ENCODE measurements at places on chromosomes 7 and 10.

DNA sequence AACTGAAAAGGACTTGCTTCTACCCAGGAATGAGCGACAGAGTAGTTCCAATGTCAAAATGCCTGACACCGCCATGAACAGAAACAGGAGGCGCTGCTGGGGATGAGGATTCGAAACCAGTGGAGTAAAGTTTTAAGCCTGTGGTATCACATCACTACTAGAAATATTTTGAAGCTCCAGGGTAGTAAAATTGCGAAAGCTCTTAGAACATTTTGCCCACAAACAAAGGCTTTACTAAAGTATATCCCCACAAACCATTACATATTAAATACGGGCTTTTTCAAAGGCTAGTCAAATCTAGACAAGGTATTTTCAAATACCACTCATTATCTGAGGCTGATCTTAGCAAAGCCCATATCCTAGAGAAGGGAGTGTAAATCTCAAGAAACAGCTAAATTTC lies 2.4 kb downstream of the PRDX3 start:
- no peak for DNase-seq

GRCh38 chr10:132477398-132478340 lies 59.9 kb upstream of the INPP5A start:
- no peak for DNase-seq

DNA sequence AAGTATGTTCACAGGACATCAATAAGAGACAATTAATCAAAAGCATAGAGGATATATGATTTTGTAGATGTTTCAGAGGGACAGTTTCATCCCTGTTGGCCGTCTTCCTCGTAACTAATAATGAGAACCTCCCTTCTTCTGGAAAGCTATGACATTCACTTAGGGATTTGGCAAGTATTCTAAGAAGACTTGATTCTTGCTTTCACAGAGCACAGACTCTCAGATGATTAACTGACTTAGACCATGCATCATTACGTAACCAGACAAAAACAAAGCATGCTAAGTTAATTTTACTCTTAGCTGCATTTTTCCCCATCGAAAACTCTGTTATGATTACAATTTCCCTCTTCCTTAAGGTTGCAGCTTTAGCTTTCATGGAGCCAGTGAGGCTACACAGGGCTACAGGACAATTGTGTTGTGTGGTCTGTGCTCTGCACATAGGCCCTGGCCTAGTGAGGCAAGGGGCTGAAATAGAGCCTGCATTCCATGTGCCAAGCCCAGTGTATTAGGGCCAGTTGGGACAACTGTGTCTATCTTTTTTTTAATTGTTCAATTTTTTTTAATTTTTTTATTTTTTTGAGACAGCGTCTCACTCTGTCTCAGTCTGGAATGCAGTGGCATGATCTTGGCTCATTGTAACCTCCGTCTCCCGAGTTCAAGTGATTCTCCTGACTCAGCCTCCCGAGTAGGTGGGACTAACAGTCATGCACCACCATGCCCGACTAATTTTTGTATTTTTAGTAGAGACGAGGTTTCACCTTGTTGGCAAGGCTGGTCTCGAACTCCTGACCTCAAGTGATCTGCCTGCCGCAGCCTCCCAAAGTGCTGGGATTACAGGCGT lies 105.3 kb downstream of the PLXDC2 start:
- no peak for DNase-seq

- DNase-seq: no peak
These were observed 25.5 kb downstream of the GHRHR start for GRCh38 chr7:30989008-30989823.

- no peak for DNase-seq
These were observed 1.5 kb downstream of the IL15RA start for GRCh38 chr10:5975641-5976473.

DNA sequence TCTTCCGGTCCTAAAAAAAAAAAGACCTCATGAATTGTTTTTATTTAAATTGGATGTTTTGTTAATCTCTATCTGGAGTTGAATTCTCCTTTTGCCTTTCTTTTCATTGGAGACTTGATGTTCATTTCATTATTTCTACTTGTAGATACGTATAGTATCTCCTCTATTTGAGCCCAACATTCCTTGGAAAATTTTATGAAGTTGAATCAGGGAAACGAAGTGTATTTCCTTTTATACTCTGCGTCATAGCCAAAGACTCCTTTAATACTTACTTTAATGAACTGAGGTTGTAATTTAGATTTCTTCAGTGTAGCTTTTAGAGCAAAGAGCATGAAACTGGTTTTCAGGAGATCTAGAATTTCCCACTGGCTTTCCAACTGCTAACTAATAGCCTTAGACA lies 132.4 kb downstream of the KIAA1217 start:
- no peak for DNase-seq

GRCh38 chr10:132805599-132805998 lies 19.7 kb upstream of the NKX6-2 start:
- no peak for DNase-seq

- DNase-seq: no peak
These were observed 22.3 kb upstream of the RHBDD2 start for GRCh38 chr7:75856536-75856935.

- DNase-seq: no peak
These were observed 19.2 kb downstream of the AKR1C8 start for GRCh38 chr10:5165738-5166137.

- no peak for DNase-seq
These were observed 46.8 kb upstream of the NAMPT start for GRCh38 chr7:106331441-106332175.

DNA sequence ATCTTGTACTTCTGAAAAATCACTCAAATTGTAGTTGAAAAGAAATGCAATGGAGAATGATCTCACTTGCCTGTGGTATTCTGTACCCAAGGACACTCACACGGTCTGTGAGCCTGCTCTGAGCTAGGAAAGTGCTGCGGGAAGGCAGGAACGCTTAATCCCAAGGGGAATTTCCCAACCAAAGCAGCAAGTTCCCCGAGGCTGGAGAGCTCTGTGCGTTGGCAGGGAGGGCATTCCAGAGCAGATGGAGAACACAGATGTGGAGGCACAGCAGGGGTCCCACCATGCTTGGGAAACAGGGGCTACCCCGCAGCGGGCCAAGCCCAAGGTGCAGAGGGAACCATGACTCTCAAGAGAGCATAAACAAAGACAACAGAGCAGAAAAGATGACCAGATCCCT lies 13.6 kb downstream of the SVIL start:
- no peak for DNase-seq

DNA sequence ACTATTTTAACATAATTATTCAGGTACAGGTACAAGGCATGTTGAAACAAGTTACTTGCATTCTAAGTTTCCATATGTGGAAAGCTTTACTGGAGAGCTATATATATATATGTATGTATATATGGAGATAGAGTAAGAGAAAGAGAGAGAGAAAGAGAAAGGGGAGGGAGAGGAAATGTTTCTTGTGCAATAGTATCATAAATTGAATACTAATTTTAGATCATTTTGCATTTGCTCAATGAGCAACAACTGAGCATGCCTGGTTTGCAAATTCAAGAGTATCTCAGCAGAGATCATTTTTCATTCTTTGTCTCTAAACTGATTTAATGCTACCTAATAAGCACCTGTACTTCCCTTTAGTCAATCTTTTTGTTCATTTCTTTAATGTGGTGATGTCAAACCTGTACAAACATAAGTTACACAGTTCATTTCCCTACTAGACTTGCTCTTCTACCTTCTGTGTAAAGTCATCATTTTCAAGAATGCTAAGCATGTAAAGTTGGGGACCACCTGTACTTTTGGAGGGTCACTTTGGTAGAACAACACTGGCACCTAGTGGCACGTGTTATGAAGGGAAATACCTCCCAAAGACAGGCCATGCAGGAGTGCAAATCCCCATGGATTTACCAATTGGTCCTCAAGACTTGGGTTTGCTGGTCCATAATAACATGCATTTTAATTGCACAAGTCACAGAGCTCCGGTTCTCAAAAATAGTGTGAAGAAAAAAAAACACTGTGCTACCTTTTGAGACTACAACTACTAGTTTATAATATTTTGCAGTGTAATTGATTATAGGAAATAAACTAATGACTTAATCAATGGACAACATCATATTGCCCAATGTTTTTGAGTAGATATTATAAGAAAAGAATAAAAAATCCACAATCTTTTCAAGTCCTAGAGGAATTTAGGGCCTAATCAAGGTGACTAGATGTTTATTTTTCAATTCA lies 431.2 kb upstream of the IGFBP3 start:
- no peak for DNase-seq

DNA sequence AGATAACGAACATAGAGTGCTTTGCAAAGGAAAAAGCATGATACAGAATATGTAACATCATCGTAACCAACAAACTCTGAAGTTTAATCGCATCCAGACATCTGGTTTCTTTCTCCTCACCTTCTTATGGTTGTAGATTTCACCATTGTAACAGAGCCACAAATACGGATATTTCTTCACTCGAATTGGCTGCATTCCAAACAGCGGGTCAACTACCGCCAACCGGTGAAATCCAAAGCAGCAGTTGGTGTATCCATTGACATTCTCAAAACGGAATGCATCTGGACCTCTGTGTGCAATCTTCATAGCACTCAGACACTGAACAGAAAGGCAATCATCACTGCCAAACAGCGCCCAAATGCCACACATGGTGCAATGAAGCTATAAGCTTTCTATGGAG lies 3.4 kb downstream of the ASNS start:
- DNase-seq: no peak

DNA sequence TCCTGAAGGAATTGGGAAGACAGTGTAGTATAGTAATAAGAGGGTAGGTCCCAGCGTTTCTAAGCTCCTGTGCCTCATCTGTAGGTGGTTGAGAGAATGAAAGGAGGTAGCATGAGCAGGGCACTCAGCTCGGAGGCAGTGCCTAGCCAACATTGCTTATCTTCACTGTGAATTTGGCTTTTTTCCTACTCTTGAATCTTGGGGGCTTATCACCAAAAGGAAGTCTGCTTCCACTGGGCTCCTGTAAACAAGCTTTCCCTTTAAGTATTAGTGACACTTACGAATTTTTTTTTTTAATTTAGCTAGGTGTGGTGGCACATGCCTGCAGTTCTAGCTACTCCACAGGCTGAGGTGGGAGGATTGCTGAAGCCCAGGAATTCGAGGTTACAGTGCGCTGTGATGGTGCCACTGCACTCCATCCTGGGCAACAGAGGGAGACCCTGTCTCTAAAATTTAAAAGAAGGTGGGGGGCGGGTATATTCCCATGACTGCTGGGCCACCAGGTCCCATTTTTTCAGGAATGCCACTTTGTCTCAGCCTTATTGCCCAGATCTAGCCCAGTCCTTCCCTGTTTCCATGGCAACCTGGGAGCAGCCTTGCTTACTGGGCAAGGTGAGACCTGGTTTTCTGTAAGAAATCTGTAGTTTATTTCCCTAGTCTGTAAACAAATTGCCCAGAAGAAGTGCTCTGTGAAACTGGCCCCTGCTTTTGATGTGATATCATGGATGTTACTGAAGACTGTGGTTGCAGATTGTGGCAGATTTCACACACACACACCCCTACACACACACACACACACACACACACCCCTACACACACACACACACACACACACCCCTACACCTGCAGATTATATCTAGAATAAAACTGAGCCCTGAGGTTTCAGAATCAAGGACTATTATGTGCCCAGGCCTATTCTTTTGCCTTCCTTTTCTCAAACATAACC lies 19.4 kb downstream of the OGDH start:
- DNase-seq: no peak

DNA sequence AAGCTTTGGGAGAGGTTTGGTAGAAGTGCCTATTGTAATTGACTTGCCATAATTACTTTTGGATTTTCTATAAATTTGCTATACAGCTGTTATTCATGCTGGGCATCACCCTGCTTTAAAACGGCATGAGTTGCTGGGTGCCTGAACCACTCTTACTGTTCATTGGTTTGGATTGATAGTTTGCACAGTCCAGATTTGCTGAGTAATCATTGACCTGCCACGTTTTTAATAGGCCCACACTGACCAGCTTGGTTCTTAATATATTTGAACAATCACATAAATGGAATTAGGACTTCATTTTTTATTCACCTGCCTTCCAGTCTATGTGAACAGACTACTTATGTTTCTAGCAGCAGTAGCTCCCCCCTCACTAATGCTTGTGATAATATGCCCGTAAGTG lies 630.8 kb downstream of the SDK1 start:
- no peak for DNase-seq

DNA sequence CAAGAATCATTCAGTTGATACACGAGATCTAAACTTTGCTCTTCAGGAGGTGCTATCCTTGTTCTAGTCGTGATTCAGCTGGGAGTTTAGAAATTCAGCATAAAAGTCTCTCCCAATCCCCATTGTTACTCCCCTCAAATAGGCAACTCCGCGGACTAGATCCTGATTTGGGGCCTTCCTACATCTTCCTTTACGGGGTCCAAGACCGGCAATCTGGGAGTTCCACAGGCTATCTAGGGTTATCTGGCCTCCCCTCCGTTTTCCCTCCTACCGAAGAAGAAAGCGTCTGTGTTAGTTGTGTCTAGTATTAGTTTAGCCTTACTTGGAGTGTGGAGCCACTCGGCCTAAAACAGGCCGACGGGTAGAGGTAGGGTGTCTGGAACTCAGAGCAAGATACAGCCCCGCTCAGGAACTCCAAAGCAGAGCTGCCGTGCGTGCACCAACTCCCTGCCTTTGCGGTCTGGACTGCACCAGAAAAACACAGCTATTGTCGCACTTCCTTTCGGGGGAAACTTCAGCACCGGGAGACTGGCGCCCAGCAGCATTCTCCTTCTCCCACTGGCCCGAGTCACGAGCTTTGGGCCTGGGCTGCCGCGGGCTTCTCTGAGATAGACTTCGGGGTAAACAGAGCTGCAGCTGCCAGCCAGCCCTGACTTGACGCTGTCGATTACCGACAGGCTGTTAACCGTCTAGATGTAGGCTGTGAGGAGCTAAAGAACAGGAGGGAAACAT lies 1.5 kb upstream of the DLX5 start:
- no peak for DNase-seq

DNA sequence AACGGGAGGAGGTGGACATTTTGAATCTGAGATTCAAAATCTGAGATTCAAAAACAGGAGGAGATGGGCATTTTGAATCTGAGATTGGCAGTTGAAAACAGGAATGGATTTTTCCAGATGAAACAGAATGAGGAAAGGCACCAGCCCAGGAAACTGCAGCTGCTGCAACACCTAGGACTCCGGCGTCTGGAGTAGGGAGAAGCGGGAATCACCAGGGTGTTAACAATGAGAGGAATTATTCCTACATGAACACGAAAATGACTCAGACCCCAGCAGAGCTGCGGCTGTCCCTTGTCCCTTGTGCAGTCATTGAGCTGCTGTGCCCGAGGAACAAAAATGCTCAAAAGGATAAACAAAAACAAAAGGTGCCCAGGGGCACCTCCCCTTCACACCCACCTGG lies 59.9 kb upstream of the KAT6B start:
- no peak for DNase-seq

DNA sequence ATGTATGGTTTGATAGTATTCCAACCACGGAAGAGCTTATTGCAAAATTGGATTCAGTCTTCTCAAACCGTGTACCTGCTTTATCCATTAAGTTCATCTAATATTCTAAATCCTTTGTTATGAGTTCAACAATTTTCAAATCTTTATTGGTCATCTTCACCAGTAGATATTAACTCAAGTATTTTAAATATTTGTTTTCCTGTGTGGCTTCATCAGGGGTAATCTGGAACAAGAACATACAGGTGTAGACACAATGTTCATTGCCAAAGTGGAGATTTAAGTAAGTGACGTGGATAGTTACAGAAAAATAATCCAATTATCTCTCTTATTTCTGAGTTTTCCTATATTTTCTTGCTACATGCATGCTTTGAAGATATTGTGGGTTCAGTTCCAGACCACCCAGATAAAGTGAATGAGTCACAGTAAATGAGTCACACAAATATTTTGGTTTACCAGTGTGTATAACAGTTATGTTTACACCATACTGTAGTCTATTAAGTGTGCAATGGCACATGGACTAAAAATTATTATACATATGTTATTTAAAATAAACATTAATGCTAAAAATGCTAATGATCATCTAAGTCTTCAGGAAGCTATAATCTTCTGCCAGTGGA lies 429.0 kb upstream of the POT1 start:
- no peak for DNase-seq
